Germinal center (tissue), 1 donor: ENCODE measurements at places on chromosomes 3 and 15.

GRCh38 chr3:77195766-77196545 is 156.1 kb downstream of the ROBO2 start:
- DNase-seq: no peak

GRCh38 chr15:95432878-95433405 is 897.6 kb upstream of the NR2F2 start:
- DNase-seq: no peak

DNA sequence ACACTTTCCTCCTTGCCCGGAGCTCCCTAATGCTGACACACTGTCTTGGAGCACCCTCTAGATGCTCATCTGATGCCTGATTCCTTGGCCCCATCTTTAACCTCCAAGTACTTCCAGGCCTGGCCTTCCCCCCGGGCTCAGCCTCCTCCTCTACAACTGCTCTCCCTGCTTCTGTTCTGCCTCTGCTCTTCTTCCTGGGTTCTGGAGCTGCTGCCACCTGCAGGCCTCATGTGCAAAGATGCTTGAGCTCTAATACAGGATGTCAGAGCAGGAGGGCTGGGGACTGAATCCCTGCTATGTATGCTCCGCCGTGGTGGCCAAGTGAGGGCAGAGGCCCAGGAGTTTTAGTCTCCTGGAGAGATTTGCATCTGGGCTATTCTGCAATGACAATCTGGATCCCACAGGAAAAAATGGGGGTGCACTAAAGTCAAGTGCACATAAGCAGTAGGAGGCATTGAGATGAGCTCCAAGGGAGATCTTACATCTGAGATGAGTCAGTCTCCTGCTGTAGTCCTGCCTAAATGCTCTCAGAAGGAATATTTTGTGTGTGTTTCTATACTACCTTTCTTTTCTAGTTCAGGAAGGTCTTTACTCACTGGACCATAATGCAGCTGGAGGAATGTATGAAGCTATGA is 296.3 kb downstream of the UACA start:
- peak; percentile 62 for DNase-seq

GRCh38 chr3:152209060-152209459 is 59.7 kb upstream of the MBNL1 start:
- DNase-seq: no peak
